GM06990 (cell line): ENCODE measurements at places on chromosomes 3 and 15.

- DNase-seq: no peak
These were observed 26.2 kb upstream of the SLC35G2 start for GRCh38 chr3:136792556-136793330.

DNA sequence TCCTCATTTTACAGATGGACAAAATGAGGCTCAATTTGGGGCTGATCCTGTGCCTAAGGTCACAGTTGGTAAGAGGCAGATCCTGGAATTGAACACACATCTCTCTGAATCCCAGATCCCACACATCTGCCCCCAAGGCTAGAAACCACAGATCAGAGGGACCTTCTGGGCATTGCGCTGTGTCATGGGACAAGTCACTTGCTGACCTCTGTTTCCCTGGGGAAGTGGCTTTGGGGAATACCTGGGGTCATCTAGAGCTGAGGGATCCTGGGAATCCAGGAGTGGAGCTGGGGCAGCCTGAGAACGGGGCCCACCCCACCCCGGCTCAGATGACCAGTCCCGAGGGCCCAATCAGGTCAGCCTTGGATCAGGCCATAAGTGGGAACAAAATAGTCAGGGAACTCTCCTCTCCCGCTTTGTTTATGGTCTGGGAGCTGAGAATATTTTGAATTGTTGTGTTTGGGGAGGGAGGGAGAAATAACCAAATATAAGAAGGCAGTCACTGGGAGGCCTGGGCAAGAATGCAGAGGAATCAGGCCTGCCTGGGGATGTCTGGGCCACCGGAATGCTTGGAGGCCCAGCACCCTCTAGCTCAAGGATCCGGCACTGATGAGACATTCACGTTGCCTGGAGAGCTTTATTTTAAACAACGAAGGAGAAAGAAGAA lies 8.8 kb upstream of the SLC6A6 start:
- no peak for DNase-seq

GRCh38 chr15:69660658-69661405 lies 208.2 kb downstream of the RPLP1 start:
- DNase-seq: no peak

GRCh38 chr3:4983739-4984510 lies 4.7 kb downstream of the BHLHE40 start:
- DNase-seq: peak; percentile 87

DNA sequence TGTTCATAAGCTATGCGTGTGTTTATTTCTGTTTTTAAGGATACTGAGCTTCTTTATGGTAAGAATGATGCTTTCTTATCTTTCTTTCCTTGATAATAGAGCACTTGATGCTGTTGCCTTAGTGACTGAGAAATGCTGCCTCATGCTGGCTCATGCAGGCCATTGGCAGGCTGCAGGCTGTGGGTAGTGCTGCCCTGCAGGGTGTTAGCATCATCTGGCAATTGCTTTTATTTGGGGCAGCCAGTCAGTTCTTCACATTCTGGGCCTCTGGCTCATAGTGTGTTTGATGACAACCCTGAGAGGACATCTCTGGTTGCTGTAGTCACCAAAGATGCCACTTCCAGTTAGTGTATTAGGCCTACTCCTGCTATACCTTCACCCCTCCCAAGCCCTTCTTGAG lies 66.2 kb upstream of the ONECUT1 start:
- no peak for DNase-seq

DNA sequence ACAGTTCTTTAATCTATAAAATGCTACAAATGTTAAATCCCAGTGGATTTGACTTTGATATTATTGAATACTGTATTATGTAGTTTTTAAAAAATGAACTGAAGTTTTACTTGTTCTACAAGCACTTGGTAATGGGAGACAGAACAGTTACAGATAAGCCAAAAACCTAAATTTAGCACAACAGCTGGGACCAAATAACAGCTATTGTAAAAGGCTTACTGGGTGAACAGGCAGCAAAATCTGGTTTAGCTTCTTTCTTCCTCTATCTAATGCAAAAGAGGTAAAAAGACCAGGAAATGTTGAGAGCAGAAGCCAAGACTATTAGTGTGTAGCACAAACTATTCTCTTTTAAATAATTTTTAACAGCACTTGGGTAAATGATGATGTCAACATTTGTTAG lies 1.6 kb upstream of the ATOSA start:
- no peak for DNase-seq

DNA sequence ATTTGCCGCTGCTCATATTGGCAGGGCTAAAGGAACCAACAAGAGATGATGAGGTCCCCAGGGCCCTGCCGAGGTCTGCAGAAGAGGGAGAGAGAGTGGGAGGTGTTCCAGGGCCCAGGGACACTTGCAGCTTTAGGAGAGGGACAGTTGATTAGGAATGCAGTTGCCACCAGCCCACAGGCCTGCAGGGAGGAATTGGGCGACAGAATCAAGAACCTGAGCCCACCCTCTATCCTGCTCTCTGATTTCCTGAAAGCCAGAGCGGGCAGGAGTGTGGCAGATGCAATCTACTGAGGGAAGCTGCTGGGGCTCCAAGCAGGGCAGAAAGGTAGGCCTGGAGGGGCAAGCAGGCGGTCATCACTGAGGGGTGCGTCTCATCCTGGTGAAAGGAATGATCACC lies 12.1 kb upstream of the PRR23E start:
- no peak for DNase-seq

DNA sequence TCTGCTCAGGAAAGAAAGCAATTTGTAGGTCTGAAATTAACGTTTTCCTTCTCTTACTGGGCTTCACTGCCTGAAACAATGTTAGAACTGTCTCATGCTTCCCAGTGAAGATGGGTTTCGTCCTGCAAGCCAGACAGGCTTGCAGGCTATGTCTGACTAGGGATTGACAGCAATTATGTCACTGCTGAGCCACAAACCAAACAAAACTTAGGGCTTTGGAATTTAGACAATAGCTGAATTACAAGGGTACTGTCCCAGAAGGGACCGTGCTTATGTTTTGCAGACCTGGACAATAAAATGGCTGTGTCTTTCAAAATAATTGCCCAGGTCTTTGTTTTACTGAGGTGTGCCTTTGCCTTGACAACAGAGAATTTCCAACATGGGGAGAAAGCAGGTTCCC lies 46.3 kb upstream of the CCDC80 start:
- no peak for DNase-seq
